ENCODE measurements at places on chromosomes 12 and 14. TPM values are rescaled to one million over a fixed set of nuclear protein-coding genes. Genes with fewer than 3 reads are reported as not detected.

- DNase-seq = no peak
These were observed 141.8 kb downstream of the VRK1 start for GRCh38 chr14:96938946-96939345.

DNA sequence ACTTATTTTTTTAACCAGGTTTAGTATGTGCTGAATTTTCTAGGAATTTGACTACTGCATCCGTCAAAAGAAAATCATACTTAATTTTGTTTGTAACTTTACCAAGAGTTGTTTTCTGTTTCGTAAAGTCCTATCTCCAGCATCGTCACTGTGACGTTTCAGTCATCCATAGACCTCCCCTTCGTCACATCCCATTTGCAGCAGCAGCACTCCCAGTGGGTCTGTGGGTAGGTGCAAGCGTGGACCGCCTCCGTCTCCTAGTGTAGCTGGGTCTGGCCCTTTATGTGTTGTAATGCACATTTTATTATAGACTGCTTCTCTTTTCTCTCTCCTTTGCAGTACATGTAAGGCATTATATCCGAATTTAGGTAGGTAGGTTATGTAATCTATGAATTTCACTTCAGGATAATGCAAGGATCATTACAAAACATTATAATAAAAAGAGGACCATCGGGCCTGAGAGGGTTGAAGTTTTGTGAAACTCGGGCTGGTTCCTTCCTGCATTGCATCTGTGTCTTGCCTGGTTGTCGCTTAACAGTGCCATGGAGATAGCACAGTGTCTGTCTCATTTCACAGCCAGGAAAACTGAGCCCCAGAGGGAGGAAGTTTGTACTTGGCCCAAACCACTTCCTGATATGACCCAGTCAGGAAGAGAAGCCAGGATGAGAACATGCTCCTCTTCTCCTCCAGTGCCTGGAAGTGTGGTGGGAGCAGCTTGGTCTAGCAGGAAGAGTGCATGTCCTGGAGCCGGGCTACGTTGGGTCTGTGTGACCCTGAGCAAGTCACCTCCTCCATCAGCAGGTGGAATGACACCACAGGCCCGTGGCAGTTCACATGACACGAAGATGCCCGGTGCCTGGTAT, 41.3 kb downstream of the EVL start:
- DNase-seq = no peak

LRRC43 gene
- total RNA-seq = 0.59 TPM

RPAP3 gene
- 24.6 TPM for total RNA-seq

DNA sequence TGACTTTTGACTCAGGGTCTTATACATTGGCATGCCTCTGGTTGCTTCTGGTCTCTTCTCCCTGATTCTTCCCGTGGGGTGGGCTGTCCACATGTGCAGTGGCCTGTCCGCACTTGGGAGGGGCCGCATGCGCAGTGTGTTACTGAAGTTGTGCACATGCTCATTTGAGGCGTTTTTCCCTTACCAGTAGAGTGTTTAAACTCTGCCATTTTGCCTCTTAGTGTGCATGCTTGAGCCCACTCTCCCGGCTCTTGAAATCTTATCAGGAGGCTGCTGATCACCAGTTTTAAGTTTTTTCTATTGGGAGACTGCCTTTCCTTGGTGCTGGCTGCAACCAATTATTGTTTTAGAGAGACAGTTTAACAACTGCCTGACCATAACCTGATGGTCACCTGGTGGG, 32.1 kb upstream of the HECTD1 start:
- DNase-seq = no peak

LPAR5 gene
- not detected for total RNA-seq

- DNase-seq = no peak
These were observed 7.6 kb upstream of the OVCH1 start for GRCh38 chr12:29505122-29505521.

CCND2 gene
- total RNA-seq = not detected

CEBPE gene
- not detected for total RNA-seq

DNA sequence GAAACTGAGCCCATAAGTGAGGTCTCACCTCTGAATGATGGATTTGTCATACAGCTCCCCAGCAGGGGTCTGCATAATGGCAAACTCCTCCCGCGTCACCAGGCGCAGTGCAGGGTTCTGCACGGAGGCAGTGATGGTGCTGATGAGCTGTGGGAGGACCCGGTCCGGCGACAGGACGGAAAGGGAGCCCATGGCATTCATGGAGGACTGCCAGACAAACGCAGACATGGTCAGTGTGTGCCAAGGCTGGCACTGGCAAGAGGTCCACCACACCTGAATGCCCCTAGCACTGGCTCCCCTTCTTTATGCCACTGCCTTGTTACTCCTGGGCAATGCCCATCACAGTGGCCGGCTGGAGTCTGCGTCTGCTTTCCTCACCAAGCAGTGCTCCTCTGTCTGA, 32.7 kb downstream of the GCN1 start:
- no peak for DNase-seq

RNASE1 gene
- 2.2 TPM for total RNA-seq

DNA sequence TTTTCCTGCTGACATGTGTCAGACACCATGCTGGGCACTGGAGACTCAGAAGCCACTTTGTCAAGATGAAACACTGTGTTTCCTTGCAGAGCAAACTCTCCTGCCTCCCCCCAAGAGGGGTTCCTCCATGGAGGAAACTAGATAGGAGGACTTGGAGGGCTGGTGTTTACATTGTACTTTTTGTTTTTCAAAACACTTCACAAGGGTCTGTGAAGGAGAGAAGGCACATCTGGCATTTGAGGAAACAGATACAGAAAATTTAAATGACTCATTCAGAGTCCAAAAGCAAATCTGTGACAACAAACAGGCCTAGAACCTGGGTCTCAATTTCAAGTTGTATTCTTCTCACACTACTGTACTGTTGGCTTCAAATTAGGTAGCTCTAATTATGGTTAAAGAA, 6.7 kb upstream of the CDKL1 start:
- peak; percentile 36 for DNase-seq

CCDC196 gene
- not detected for total RNA-seq

DNA sequence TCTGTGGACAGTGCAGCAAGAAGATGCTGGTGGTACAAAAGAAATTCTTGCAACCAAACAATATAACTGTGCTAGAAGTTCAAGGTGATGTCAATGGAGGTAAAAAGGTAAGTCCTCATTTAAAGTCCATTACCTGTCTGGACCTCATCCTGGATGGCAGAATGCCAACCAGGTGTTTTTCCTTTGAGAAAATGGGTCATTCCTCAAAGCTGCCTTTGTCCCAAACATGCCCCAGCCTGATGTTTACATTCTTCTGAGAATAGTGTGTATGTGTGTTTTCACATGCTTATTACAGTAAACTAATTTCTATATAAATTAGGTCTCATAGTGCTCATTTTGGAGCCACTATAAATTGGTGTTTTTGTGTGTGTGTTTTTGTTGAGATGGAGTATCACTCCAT, 24.9 kb downstream of the ACTR6 start:
- no peak for DNase-seq

IRAK3 gene
- 3.5 TPM for total RNA-seq

PTPRQ gene
- total RNA-seq = under 0.01 TPM

- DNase-seq = no peak
These were observed 90.0 kb downstream of the ANO6 start for GRCh38 chr12:45305907-45306306.

- no peak for DNase-seq
These were observed 240.1 kb upstream of the ARHGAP5 start for GRCh38 chr14:31837031-31837430.

BDKRB2 gene
- total RNA-seq = 15.9 TPM

GRCh38 chr12:68939505-68939904, 6.5 kb upstream of the CPM start:
- no peak for DNase-seq

RERG gene
- total RNA-seq = not detected

DNA sequence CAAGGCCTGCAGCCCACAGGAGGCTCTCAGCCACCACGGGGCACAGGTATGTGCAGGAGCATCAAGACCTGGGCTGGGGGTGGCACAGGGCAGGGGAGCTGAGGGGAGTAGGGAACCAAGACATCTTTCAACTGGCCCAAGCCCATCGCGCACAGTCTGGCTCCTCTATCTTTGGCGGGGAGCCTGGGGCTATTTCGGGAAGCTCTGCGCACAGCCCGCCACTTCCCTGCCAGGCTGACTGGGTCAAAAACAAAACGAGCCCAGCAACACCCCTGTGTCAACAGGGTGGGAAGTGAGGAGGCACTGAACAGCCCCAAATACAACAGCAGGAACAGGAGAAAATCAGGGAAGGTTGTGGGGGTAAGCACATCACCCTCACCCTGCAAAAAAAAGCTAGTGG, 83.9 kb downstream of the ARL6IP4 start:
- DNase-seq = no peak

DNA sequence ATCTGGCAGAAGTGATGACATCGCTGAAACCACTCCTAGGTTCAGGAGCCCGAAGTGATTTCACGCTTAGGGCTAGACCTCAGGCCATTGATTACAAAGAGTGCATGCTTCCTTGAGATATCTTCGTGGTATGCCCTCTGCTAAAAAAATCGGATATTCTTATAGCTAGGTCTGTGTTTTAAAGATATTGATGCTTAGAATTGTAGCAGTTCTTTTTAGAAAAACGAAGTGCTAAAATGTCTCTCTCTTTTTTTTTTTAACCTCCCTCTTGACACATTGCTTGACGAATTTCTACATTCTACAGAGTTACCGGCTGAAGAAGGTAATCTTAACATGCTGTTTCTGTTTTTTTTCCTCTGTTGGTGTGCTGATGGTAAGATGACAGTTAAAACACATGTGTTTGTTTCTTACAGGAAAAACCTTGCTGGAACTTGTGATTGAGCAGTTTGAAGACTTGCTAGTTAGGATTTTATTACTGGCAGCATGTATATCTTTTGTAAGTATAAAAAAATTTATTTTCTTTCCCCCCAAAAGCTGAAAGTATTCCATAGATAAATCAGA, 1.3 kb downstream of the ATP2A2 start:
- peak; percentile 69 for DNase-seq

ACSM4 gene
- total RNA-seq = not detected

GRCh38 chr12:114275086-114275485, 130.9 kb downstream of the TBX5 start:
- no peak for DNase-seq

DNA sequence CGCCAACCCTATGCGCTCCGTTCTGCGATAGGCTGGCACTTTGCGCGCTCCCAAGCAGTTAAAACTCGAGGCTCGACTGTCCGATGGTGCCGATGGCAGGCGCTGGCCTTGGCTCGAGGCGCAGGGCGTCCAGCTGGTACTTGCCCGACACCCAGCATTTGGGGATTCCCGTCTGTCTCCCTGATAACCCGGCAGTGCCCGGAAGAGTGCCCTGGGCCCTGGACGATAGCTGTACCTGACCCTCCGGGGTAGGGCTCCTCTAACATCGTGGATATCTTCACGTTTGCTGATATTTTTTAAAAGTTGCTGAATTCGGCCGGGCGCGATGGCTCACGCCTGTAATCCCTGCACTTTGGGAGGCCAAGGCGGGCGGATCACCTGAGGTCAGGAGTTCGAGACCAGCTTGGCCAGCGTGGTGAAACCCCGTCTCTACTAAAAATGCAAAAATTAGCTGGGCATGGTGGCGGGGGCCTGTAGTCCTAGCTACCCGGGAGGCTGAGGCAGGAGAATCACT, 908 bp upstream of the WIF1 start:
- no peak for DNase-seq

KRT4 gene
- total RNA-seq = not detected

NOVA1 gene
- not detected for total RNA-seq

IL31 gene
- not detected for total RNA-seq

DNA sequence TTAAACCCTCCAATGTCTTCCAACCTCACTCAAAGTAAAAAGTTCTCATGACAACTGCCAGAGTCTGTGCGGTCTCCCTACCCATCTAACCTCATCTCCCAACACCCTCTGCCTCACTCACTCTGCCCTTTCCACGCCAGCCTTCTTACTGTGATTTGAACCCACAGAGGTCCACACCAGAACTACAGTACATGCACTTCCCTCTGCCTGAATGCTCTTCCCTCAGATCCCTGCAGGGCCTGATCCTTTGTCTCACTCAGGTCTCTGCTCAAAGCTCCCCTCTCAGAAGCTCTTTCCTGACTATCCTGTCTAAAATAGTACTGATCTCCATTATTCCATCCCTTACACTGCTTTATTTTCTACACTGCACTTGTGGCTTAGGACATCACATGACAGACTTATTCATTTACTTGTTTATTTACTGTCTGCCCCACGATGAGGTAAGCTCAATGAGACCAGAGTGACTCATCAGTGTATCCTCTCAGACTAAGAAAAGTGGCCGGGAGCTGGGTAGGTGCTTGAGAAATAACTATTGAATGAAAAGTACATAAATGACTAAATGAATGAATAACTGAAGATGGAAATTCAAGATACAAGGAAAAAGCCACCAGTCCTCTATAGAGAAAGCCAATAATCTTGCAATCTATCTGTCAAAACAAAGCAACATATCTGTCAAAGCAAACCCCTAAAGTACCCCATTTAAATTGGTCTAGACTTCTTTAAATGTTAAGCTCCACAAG, 17.1 kb downstream of the POMT2 start:
- DNase-seq = peak; percentile 89

DNA sequence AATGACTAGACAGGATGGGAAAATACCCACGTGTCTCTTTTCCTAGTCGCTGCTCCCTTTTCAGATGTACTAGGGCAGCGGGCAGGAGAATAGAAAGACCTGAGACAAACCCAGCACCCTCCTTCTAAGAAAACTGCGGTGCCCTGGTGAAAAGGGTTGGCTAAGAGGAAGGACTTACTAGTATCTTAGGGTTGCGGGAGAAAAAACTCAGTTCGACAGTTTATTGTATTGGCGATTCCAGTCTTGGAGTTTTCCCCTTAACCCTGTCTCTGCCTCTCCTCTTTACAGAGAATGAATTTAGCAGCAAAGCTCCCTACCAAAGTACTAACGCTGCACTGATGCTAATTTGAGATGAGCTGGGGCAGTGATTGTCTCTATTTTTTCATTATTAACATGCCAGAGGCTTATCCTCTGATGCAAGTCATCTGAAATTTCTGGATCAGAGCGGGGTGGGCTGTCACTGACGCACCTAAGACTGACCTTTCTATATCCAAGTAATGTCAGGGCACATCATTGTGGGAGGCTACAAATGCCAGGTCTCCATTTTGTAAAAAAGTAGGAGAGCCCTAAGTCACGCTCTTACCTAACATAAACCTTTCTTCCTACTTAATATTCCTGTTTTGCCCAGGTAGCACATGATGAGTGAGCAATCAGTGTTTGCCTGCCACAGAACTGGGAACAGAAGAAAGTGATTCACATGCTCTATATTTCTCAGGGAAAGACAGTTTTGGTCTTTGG, 916 bp upstream of the PAWR start:
- no peak for DNase-seq

NEUROD4 gene
- total RNA-seq = not detected

- DNase-seq = peak; percentile 86
These were observed 113.9 kb upstream of the DYRK2 start for GRCh38 chr12:67534681-67535080.

GLIPR1L1 gene
- total RNA-seq = not detected

PAX9 gene
- not detected for total RNA-seq

DNA sequence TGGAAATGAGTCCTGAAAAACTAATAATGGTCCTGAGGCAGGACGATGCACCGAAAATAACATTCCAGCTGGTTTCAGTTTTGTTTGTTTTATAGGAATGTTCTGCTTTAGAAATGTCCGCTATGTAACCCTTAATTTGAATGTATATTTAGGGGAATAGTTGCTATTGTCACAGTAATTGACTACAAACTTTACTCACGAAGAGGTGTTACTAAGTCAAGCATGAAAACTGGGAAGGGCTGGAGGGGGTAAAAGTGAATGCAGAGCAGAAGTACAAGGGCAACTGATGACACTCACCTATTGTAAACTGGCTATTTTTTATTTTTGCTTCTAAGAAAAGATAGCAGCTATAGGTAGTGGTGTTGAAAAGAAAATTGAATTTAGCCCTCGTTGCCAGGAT, 230.7 kb upstream of the SYT10 start:
- DNase-seq = no peak
